Progenitor cell of endocrine pancreas (in vitro differentiated cells): ENCODE measurements at places on chromosomes 4 and X. TPM values are rescaled to one million over a fixed set of nuclear protein-coding genes. Genes with fewer than 3 reads are reported as not detected.

Gene HHIP
- total RNA-seq, result 0.22 and 0.44 TPM in 2 replicates

Gene SH3D19
- 35.5 and 38.4 TPM in 2 replicates for total RNA-seq

Gene AMOT
- total RNA-seq, result 444 and 494 TPM in 2 replicates

Gene TBCK
- 77.8 and 83.1 TPM in 2 replicates for total RNA-seq

Gene PNMA5
- not detected in 2 replicates for total RNA-seq

- peak overlapping the region; percentile 47 for H3K4me3 ChIP-seq
- no peaks in the 10 kb centered on the region for H3K4me1 ChIP-seq
- DNase-seq, result no peak
- no peaks in the 10 kb centered on the region for H3K36me3 ChIP-seq
Observed at GRCh38 chr4:680928-681645, 6.7 kb downstream of the MYL5 start.

DNA sequence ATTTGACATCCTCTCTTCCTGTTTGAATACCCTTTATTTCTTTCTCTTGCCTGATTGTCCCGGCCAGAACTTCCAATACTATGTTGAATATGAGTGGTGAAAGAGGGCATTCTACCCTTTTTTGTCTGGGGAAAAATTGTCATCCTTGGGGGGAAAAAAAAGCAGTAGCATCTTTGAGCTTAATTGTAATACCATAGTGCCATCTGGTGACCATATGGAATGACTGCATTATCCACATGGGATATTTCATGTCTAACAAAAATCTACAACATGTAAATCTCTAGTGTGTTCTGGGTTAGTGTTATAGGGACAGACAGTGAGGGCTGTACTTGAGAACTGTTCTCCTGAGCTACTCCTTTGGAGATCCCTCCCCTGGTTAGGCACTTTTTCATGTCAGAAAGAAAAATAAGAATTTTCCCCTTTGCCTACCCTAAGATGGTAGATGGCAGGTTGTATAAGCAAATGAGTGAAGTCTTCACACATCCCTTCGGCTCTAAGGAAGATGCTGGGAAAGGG, 26.0 kb downstream of the CAPN6 start:
- peaks cover 7% of the 10 kb centered on the region for H3K36me3 ChIP-seq
- no peaks in the 10 kb centered on the region for H3K4me1 ChIP-seq
- no peak overlapping the region for H3K4me3 ChIP-seq
- no peaks in the 10 kb centered on the region for H3K27me3 ChIP-seq

DNA sequence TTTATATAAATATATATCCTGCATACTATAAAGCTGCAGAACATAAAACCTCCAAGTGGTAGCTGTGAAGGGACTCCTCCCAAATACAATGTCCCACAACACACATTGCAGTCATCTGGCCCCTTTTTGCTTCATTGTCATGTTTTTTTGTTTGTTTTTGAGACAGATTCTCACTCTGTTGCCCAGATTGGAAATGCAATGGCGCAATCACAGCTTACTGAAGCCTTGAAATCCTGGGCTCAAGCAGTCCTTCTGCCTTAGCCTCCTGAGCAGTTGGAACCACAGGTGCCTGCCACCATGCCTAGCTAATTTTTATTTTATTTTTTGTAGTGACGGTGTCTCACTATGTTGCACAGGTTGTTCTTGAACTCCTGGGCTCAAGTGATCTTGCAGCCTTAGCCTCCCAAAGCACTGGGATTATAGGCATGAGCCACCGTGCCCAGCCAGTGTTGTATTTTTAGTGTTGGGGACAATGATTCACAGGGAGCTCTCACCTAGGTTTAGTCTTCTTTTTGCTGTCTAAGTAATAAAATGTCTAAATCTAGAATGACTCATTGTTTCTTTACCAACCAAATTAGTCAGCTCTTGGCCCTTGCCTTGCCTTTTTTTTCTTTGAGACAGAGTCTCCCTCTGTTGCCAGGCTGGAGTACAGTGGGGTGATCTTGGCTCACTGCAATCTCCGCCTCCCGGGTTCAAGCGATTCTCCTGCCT, 24.0 kb upstream of the XIAP start:
- DNase-seq, result no peak
- peaks cover 1% of the 10 kb centered on the region for H3K36me3 ChIP-seq
- H3K4me1 ChIP-seq, result no peaks in the 10 kb centered on the region
- no peak overlapping the region for H3K4me3 ChIP-seq

- no peaks in the 10 kb centered on the region for H3K36me3 ChIP-seq
- no peaks in the 10 kb centered on the region for H3K27me3 ChIP-seq
- H3K4me3 ChIP-seq, result no peak overlapping the region
- no peak overlapping the region for H3K27ac ChIP-seq
Observed at GRCh38 chrX:41384051-41384705, 50.2 kb downstream of the DDX3X start.

DNA sequence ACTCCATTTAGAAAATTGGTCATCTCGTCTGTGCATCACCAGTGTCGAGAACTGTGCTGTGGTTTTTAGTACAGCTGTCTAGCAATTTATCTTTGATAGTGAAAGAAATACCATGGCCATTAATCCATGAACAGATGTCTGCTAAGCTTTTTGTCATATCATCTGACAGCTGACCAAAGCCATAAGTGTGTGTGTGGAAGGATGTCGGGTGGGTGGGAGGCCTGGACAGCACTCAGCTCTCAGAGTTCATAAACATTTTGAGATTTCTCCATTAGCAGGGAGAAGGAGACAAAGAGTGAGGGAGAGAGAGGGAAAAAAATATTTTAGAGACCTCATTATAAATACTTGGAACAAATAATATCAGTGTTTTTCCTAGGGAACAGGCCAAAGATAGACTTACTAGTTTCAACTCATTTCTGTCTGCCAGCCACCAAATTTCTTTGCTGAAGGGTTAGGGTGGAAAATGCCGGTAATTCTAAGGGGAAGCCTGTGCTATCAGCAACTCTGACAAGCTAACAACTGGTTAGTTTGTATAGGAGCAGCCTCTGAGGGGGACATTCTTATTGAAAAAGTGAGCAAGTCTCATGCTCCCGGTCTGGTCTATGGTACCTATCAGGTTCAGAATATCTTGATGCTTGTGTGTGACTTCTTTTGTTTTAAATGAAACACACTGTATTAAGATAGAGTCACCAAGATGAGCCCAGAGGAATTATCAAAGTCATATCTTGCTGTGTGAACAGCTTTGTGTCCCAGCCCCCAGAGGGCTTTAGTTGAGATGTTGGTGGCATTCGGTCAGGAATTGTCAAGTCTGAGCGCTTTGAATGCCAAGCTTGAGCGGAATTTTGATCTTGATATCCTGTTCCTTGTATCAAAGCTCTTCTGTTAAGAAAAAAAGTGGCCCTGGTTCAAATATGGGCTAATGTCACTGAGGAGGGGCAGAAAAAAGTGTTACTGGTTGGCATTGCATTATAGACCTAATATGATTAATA, 41.9 kb upstream of the PDLIM3 start:
- no peak overlapping the region for H3K4me3 ChIP-seq
- peaks cover 13% of the 10 kb centered on the region for H3K4me1 ChIP-seq
- no peak for DNase-seq
- H3K36me3 ChIP-seq, result no peaks in the 10 kb centered on the region
- peaks cover 4% of the 10 kb centered on the region for H3K27me3 ChIP-seq
- H3K27ac ChIP-seq, result no peak overlapping the region

- H3K4me1 ChIP-seq, result peaks cover 47% of the 10 kb centered on the region
- no peaks in the 10 kb centered on the region for H3K27me3 ChIP-seq
- peak overlapping the region; percentile 81 for H3K27ac ChIP-seq
- peak overlapping the region; percentile 18 for H3K4me3 ChIP-seq
- H3K36me3 ChIP-seq, result no peaks in the 10 kb centered on the region
- no peak for DNase-seq
Observed at GRCh38 chr4:151459375-151459774, 50.4 kb downstream of the FHIP1A start.

DNA sequence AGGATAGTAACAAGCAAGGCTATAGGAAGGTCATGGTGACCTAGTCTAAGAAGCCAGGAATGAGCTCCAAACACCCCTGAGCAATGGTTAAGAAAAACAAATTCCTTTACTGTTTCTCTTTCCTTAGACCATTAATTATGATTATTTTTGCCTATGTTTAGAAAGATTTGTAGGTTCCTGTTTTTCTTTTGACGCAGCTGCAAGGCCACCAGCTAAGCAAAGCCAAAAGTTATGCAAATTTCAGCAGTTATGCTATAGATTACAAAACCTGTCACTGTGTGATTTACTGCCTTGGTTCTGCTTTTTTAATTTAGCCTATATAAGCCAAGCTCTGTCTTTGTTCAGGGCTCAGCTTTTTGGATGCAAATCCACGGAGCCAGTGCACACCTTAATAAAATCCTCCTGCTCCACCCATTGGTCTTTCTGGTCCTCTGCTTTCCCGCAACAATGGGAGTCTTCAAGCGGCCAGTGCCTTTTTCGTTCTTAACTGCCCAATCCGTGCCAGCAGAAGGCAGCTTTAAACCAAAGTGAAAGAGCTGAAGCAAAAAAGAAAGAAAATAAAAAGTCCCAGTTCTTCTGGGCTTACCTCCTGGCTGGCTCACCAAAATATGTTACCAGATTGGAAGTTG, 1.4 kb upstream of the CEP135 start:
- H3K36me3 ChIP-seq, result peaks cover under 1% of the 10 kb centered on the region
- H3K27me3 ChIP-seq, result no peaks in the 10 kb centered on the region
- peaks cover 12% of the 10 kb centered on the region for H3K4me1 ChIP-seq
- peak overlapping the region; percentile 29 for H3K27ac ChIP-seq

- DNase-seq, result no peak
- no peaks in the 10 kb centered on the region for H3K27me3 ChIP-seq
- no peaks in the 10 kb centered on the region for H3K4me1 ChIP-seq
- no peak overlapping the region for H3K4me3 ChIP-seq
- no peak overlapping the region for H3K27ac ChIP-seq
- H3K36me3 ChIP-seq, result peaks cover 3% of the 10 kb centered on the region
Observed at GRCh38 chr4:86878640-86879039, 13.6 kb downstream of the C4orf36 start.

DNA sequence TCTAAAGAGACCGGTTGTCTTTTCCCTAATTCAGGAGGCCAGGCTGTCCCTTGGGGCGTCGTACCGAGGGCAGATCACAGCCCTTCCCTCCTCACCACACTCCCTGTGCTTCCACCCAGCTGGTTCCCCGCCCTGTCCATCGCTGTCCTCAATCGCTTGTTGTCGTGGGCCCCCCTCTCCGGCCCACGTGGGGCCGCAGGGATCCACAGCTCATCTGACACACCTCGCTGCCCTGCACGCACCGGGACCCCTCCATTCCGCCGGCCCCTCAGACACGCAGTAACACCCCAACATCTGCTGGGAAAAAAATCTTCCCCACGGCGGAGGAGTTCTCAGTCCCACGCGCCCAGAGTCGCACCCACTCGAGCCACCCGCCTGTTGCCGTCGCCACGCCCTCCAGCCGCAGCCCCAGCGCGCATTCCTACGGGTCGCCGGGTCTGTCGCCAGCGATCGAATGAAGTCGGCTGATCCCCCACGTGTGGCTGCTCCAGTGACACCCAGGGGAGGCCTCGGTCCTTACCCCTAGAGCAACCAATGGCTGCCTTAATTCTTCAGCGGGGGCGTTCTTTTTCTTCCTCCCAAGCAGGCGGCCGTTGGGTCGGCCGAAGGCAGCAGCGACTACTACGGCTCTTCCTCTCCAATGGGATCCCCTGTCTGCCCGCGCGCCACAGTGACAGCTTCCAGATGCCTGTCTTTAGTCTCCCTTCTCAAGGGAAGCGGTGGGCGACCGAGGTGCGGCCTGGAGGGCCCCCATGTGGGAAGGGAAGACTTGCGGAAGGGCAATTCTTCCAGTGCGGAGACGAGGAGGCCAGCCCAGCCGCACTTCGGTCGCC, 893 bp upstream of the SEPTIN11 start:
- peaks cover 2% of the 10 kb centered on the region for H3K36me3 ChIP-seq
- peak overlapping the region; percentile 91 for H3K4me3 ChIP-seq
- peaks cover 18% of the 10 kb centered on the region for H3K4me1 ChIP-seq
- peak overlapping the region; percentile 96 for H3K27ac ChIP-seq
- peak; percentile 56 for DNase-seq

DNA sequence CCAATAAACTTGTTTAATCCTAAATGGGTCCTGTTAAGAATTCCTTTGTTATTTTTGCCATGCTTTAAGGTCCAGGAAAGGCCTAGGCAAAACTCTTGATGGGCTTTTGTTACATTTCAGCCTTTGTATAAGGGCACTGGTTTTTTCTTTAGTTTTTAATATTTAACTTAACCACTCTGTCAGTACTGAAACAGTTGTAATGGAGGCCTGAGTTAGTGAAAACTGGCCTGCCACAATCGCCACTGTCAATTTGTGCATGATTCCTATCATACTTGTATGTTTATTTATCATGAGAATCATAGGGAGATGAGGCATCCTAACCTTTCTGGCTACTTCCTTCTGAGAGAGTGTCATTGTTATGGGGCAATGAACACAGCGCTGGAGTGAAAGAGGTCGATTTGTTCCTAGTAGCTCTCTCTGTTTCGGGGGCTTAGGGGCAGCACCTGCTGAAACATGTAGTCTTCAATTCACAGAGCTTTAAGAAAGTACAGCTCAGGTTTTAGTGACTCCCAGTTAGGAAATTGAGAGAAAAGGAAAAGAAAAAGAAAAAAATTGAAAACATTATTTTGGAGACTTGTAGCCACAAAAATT, 393.8 kb upstream of the FSTL5 start:
- no peaks in the 10 kb centered on the region for H3K36me3 ChIP-seq
- no peak for DNase-seq
- H3K4me1 ChIP-seq, result peaks cover 7% of the 10 kb centered on the region
- H3K27me3 ChIP-seq, result no peaks in the 10 kb centered on the region

DNA sequence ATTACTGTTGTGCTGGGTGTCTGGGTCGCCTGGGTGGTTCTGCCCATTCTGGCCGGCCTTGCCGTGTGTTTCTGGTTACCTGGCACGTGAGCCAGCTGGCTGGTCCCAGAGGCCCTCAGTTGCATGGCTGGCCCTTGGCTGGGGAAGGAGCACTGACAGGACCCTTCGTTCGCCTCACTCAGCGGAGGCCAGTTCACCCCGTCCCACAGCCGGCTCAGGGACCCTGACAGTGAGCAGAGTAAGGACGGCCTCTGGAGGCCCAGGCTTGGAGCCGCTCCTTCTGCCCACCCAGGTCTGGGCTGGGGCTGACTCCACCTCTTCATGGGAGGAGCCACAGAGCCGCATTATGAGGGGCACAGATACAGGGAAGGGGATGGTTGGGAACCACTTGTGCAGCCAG, 20.3 kb upstream of the HGFAC start:
- H3K4me3 ChIP-seq, result no peak overlapping the region
- no peak overlapping the region for H3K27ac ChIP-seq
- no peaks in the 10 kb centered on the region for H3K27me3 ChIP-seq
- H3K4me1 ChIP-seq, result no peaks in the 10 kb centered on the region
- DNase-seq, result no peak
- H3K36me3 ChIP-seq, result peaks cover 12% of the 10 kb centered on the region

GRCh38 chrX:63354484-63354883, 3.4 kb upstream of the SPIN4 start:
- no peaks in the 10 kb centered on the region for H3K36me3 ChIP-seq
- no peak for DNase-seq
- H3K4me3 ChIP-seq, result no peak overlapping the region
- no peaks in the 10 kb centered on the region for H3K27me3 ChIP-seq
- no peak overlapping the region for H3K27ac ChIP-seq
- peaks cover 8% of the 10 kb centered on the region for H3K4me1 ChIP-seq

DNA sequence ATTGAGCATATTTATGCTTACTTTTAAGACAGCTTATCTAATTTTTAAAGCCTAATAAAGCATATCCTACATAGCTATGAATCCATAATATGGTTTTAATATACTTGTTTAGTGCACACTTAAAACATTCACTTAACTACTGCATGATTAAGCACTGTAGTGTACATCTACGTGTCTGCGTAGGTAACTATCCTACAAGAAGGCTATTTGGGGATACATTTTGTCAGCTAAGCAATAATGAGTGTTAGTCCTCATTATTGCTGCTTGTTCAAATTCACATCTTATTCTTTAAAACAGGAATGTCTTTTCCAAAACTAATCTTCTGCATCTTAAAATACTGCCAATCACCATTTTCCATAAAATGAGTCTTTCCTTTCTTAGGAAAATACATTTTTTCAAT, 38.6 kb downstream of the GASK1B start:
- no peak overlapping the region for H3K4me3 ChIP-seq
- no peaks in the 10 kb centered on the region for H3K4me1 ChIP-seq
- DNase-seq, result no peak
- no peak overlapping the region for H3K27ac ChIP-seq
- H3K27me3 ChIP-seq, result no peaks in the 10 kb centered on the region
